Panc1 (cell line): ENCODE measurements at places on chromosomes 5 and 9. TPM values are rescaled to one million over a fixed set of nuclear protein-coding genes. Genes with fewer than 3 reads are reported as not detected.

Gene MEF2C
- total RNA-seq = 9.9 TPM

Gene CDH6
- 0.36 TPM for total RNA-seq

Gene TLX3
- total RNA-seq = not detected

Gene SLC46A2
- not detected for total RNA-seq

Gene SHOC1
- total RNA-seq = 0.10 TPM

Gene MZB1
- total RNA-seq = 0.49 TPM

Gene PITX1
- 41.5 TPM for total RNA-seq

GRCh38 chr9:71326360-71326759, 204.9 kb upstream of the TRPM3 start:
- DNase-seq = no peak

DNA sequence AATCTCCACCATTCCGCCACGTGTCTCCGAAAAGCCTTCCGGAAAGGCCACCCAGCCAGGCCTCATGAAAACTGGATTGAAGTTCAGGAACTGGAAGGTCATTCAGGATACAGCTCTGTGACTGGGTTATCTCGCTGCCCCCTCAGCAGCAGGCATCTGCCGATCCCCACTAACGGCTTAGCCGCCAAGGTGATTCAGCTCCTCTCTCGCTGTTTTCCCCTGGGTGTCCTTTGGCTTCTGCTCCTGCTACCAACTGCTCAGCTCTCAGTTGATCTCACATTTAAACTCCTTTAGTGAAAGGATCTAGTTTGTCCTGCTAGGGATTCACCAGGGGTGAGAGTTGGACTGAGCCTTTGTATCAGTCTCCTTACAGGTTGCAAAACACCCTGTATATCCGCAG, 2.2 kb upstream of the GDNF start:
- DNase-seq = no peak

DNA sequence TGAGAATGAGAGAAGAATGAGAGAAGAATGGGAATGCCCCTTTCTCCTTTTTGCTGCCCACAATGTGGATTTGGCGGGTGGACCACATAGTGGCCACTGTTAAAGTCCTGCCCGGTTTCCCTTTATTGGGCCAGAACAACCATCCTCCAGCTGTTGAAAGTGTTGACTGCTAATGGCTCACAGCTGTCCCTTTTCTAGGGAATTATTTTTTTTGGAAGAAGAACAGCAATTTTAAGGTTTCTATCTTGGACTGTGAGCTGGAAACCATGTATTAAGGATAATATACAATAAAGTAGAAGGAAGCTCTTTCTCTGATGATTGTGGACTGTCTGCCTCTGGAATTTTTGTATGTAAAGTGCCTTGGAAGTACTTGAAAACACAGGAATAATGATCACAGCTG, 185.9 kb downstream of the DMRT2 start:
- no peak for DNase-seq

DNA sequence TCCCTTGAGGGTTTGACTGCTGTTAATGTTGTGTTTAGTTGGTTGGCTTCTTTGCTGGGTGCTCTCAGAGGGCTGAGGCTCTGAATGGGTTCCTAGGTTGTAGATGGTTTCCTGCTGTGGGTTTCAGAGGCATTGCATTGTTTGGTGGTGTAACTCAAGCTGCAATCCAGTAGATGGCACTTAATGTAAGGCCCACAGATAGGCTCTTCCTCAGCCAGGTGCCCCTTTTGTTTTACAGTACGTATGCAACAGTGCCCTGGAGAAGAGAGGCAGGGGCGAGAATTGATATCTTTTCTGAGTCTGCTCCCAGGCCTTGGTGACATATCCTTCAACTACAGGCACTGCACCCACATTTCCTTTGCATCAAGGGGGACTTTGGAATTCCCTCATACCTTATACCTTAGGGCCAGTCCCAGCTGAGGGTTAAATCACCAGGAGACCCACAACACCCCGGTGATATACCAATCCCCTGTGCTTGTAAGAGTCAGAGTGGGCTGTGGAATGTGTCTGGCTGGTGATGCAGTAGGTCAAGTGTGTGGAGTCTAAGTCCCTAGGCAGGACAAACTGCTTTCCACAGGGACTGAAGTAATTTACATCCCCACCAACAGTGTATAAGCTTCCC, 7.0 kb upstream of the UGT3A2 start:
- no peak for DNase-seq

DNA sequence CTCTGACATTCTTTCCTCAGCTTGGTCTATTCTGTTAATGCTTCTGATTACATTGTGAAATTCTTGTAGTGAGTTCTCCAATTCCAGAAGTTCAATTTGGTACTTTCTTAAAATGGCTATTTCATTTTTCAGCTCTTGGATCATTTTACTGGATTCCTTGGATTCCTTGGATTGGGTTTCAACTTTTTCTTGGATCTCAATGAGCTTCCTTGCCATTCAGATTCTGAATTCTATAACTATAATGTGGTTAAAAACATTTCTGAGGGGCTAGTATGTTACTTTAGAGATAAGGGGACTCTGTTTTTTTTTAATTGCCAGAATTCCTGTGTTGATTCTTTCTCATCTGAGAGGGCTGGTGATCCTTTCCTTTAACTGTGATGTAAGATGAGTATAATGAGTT, 136.4 kb downstream of the MCTP1 start:
- DNase-seq = no peak

GRCh38 chr5:36279054-36279698, 22.5 kb downstream of the RANBP3L start:
- no peak for DNase-seq

DNA sequence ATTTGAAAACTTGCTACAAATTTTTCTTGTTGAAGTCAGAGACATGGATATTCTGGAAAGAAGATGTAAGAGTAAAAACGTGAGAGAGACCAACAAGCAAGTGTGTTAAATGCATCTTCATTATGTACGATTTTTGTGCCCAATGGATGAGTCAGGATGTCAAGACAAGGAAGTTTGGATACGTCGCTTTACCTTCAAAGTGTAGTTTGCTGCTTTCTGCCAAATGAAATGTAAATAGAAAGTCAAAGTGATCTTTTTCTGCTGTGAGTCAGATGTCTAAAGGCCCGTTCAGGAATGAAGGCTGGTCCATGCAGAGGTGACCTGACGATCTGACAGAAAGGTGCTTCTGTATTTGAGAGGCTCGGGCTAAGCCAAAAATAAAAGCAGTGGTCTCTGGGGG, 273.1 kb upstream of the PIK3R1 start:
- no peak for DNase-seq

GRCh38 chr5:30607301-30607894, 586.1 kb upstream of the CDH6 start:
- DNase-seq = no peak

- DNase-seq = no peak
Measured at GRCh38 chr5:2433086-2433485, 318.4 kb downstream of the IRX2 start.

- DNase-seq = no peak
Measured at GRCh38 chr5:134595458-134595838, 37.2 kb downstream of the SAR1B start.

GRCh38 chr5:95832664-95833063, 10.1 kb upstream of the GLRX start:
- no peak for DNase-seq

- DNase-seq = no peak
Measured at GRCh38 chr5:125496393-125496792, 750.0 kb upstream of the ZNF608 start.

GRCh38 chr9:15058236-15058635, 148.0 kb upstream of the FREM1 start:
- DNase-seq = no peak

- DNase-seq = no peak
Measured at GRCh38 chr5:155293605-155294178, 280.1 kb downstream of the KIF4B start.

GRCh38 chr5:82992646-82993045, 84.5 kb downstream of the TMEM167A start:
- DNase-seq = no peak
